A172 (cell line): ENCODE measurements at places on chromosomes 5 and 9.

DNA sequence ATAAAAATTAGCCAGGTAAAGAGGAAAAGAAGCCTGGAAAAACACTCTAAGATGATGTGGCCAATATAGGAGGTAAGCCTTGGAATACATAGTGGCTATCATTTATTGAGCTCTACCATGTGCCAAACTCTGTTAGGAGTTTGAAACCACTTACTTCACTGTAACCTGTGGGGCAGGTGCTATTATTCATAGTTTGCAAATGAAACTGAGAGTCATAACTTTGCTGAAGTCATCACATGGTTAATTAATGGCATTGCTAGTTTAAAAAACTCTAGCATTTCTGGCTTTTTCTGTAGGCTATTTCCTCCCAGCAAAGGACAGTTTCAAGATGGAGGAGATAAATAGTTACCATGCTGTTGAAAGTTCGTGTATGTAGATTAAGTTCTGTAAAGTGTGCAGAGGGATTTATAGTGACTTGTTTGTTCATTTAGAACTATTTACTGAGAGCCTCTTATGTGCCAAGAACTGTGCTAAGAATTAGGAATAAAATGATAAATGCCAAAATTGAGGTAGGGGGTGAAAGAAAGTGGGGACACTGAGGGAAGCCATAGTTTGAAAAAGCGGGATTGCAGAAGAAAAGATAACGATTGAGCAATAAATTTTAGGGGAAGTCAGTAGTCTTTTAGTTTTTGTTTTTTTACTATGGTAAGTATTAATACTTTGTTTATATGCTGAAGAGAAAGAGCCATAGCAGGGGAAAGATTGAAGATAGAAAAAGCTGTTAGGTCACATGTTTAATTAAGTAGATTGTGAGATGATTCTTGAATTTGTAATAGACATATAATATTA lies 57.2 kb downstream of the WDR70 start:
- no peak for DNase-seq

GRCh38 chr5:81842795-81843398 lies 92.0 kb upstream of the SSBP2 start:
- DNase-seq = no peak

DNA sequence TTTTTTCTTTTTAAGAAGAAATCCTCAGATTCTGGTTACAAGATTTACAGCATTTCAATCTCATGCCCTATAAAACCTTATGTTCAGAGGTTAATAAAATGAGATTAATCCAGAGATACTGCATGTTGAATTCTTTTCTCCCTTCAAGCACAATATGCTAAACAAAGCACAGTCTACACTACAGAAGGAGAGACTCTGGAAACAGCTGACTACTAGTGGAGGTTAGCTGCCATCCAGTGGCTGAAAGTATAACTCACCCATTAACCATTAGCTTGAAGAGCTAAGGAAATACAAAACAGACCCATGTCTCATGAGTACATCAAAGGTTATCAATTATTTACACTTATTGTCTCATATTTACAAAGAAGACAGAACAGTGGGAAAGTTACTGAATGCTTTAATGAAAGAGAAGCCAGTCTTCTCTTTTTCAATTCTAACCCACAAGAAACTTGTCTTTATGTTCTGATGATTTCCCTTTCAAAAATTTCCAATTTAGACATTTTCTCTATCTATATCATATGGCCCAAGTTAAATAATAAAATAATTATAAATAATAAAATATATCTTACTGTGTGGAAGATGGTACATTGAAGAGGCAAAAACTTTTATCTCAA lies 12.7 kb upstream of the DNAH5 start:
- DNase-seq = peak; percentile 75

- DNase-seq = peak; percentile 84
These were observed 56.2 kb downstream of the DUSP1 start for GRCh38 chr5:172714491-172715420.

DNA sequence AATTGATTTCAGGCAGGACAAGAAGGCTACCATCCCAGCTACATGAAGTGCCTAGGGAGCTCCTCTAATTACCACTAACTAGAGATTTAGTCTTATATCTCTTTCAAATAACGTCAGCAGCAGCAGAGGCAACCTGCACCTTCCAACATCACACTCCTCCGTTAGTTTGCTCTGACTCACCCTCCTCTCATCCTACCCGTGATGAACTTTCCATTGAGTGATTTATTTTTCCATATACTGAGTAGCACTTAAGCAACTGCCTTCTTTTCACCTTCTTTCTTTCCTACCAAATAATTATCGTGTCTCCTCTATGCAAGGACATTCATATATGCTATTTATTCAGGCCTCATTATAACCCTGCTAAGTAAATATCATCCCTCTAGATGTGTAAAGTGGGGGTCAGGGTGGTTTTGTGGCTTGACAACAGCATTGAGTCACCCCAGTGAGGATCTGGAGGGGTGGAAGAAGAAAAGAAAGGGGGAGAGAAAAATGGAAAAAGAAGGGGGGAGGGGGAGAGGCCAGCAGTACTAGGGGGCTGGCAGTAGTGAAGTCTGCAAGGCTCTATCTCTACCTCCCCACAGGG lies 64.6 kb upstream of the CAST start:
- peak; percentile 84 for DNase-seq

DNA sequence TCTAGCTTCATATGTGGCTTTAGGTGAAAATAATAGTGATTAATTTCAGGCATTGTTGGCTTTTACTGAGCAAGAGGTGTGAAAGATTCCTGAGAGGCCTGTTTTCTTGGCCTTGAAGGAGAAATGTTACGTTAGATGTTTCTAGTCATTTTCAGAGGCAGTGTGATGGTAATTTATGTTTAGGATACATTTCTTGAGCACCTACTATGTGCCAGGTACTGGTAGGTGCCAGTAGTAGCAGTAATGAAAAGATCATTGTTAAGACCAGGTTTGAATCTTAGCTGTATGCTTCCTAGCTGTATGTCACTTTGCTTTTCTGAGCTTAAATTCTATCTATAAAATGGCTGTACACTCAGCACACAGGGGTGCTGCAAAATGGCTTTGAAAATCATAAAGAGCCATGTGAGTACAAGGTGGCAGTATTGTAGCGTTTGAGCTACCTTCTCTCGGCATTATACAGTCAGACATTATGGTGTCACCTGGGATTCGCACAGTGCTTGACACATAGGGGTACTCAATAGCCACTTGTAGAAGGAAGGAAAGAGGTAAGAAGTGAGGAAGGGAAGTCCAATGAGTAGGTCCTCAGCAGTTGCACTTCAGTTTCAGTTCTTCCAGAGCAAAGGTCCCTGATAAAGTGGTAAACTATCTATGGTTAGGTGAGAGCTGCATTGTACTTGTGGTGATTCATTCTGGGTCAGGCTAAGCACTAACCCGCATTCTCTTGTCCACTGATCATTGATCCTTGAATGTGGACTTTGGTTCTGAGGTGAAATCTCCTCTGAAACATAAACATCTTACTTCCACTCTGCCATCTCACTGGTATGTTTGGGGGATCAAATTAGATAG lies 166.5 kb upstream of the NR3C1 start:
- no peak for DNase-seq

DNA sequence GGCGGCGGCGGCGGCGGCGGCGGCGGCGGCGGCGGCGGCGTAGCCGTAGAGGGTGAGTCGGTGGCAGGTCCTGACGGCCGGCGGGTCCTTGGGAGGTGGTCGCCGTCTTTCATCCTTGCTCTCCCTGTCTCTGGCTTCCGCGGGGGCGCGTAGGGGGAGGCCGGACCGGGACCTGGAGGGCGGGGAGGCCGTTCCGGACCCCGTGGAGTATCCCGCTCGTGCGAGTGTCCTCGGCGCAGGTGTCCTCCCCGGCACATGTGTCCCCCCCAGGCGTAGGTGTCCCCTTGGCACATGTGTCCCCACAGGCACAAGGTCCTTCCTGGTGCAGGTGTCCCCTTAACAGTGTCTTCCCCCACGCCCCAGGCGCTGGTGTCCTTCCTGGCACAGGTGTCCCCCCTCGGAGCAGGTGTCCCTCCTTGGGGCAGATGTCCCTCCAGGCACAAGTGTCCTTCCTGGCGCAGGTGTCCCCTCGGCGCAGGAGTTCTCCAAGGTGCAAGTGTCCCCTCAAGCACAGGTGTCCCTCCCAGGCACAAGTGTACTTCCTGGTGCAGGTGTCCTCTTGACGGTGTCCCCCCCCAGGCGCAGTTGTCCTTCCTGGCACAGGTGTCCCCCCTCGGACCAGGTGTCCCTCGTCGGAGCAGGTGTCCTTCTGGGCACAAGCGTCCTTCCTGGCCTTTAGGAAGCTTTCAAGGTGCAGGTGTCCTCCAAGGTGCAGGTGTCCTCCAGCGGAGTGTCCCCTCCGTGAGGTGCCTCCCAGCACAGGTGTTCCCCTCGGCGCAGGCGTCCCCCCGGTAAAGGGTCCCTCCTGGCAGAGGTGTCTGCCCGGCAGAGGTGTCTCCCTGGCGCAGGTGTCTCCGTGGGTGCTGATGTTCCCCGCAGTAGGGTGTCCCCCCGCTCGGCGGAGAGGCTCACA lies 519 bp downstream of the EXOC3 start:
- no peak for DNase-seq

DNA sequence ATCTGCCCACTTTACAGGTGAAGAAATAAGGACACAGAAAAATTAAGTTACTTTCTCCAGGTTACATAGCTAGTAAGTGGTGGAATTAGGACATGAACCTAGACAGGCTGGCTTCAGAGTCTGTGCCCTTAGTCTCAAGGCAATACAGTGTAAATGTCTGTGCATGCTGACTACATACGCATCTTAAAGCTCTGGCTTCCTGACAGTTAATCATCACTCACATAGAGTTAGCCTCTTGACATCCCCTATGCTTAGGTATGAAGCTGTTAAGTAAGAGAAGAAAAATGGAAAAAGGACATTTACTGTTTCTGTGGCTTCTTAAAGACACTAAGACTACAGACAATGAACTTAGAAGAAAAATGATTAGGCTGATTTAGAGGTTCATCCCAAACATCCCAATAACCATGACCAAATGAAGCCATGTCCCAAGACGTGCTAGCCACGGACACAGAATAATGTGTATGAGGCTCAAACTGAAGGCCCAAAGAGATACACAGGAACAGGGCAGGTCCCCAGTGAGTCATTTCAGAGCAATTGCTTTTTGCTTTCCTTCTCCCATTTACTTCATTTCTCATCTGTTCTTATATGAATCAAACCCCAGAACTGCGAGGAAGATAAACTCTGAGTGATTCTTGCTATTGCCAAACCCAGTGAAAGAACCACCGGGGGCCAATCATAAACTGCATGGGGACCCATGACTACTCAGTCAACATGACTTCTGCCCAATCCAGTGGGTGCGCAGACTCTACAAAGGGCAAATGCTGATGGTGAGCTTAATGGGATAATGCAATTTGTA lies 100.0 kb upstream of the IFNK start:
- no peak for DNase-seq

DNA sequence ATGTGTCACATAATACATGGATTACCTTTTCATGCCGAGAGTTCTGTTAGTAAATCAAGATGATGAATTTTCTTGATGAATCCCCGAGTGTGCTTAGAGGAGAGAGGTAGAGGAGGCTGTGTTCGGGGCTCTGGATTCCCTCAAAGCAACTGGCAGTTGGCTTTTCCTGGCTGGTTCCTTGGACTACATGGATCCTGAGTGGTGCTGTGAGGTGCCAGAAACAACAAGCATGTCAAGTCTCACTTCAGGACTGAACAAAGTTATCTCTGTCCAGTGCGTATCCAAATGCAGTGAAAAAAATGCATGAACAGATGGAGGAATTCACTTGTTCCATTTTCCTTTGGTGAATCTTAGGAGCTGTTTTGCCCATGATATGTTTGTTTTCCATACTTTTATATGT lies 231.7 kb downstream of the FBXL7 start:
- no peak for DNase-seq

- DNase-seq = no peak
These were observed 1495.7 kb upstream of the WWC1 start for GRCh38 chr5:166795756-166796155.

- no peak for DNase-seq
These were observed 293.0 kb upstream of the DAP start for GRCh38 chr5:11054014-11054413.

- DNase-seq = no peak
These were observed 70.1 kb upstream of the PALM2AKAP2 start for GRCh38 chr9:109709866-109710265.

DNA sequence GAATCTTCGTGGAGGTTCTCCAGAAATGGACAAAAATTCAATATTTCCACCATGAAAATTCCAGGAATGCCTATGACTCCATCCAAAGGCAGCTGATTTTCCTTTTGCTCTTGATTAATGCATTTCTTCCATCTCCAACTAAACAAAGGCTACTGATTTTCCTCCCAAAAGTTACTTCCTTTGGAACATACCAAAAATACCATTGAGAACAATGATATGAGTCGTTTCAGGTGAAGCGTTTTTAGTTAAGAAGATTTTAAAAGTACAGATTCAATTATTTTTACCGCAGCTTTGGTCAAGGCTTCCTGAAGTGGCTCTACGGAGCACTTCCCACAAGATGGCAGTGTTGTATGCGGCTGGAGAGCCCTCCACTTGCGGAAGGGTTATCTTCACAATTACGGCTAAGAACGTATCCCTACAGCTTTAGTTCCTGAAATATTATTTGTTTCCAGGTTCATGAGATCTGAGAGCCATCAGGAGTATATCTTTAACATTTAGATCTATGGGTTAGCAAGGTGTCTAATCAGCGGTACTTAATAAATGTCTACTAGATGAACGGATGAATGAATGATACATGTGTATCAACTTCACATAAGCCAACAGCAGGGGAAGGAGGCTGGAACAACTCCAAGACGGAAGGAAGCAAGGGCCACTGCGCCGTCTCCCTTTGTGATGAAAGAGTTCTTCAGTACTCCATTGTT lies 35.9 kb upstream of the ARSB start:
- DNase-seq = peak; percentile 71

DNA sequence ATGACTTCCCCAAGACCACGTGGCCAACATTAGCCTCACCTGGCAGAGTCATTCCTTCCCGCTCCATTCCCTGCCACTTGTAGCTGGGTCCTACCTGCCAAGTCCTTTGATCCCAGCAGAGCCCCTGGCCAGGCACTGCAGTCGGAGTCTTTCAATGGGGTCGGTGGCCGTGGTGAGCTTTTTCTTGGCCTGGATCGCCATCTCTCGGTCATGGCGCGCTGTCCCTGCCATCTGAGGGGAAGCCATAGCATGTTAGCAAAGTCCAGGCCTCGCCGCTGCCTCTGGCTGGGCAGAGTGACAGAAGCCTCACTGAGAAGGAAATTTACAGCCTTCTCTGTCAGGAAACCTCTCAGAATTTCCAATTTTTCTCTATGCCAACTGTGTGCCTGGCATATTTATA lies 17.5 kb downstream of the CAPSL start:
- no peak for DNase-seq

DNA sequence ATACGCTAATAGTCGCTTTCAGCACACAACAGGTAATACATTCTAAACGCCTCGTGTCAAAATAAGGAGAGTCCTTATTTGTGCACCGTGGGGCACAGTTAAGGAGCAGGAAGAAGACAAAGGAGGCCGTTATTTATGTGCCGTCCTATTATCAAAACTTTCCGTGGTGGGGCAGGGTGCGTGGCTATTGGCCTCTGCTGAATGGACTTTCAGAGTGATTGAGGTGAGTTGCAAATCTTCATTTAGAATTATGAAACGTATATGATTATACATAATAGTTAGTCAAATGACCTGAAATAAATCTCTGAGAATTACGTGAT lies 833 bp downstream of the C5orf24 start:
- no peak for DNase-seq
